ENCODE measurements at places on chromosomes 13 and 19. TPM values are rescaled to one million over a fixed set of nuclear protein-coding genes. Genes with fewer than 3 reads are reported as not detected.

TMEM255B gene
- total RNA-seq: 2.4 TPM

BCL3 gene
- total RNA-seq: 103 TPM

- no peak for DNase-seq
Observed at GRCh38 chr13:57582032-57582431, 49.5 kb upstream of the PCDH17 start.

DNA sequence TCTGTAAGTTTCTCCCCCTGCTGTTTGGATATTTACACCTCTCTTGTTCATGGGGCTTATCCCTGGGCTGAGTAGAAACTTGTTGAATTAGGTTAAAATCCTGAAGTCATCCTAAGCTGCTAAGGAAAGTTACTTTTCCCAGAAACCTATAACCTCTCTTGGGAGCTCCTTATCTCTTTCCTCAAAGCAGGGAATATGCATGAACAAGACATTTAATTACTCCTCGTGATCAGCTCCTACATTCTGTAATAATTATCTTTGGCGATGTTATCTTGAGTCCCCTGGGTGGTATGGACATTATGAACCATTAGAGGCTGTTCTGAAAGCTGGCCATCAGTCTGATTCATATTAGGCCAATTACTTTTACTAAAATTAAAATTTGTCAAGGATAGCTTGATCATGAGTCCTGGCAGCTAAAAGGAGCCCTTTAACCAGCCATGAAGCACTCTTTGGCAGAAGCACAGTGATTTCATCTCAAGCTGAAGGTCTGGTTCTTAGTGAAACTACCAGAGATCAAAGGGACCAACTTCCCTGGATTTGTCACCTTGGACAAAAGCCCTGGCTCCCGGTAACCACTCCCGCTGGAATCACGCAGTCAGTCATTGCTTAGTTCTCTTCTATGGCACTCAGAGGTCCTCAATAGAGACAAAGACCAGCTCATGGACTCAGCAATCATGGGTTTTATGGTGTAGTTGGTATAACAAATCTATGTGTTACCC lies 811.8 kb downstream of the UQCRFS1 start:
- DNase-seq: no peak

- no peak for DNase-seq
Observed at GRCh38 chr13:46728777-46729176, 68.2 kb downstream of the ESD start.

- peak; percentile 85 for DNase-seq
Observed at GRCh38 chr19:58059003-58059670, at the start of gene ZNF135. ZNF135 (plus strand) TSS chr19:58059282; CDS start chr19:58060003, 721 bp downstream.

GRCh38 chr13:47092202-47092601 lies 195.3 kb upstream of the HTR2A start:
- no peak for DNase-seq

Data from left colon (tissue), 2 donors.